ENCODE measurements at places on chromosomes 4 and X.

GRCh38 chr4:82282875-82283274 is 90.9 kb downstream of the HNRNPD start:
- no peak for DNase-seq

DNA sequence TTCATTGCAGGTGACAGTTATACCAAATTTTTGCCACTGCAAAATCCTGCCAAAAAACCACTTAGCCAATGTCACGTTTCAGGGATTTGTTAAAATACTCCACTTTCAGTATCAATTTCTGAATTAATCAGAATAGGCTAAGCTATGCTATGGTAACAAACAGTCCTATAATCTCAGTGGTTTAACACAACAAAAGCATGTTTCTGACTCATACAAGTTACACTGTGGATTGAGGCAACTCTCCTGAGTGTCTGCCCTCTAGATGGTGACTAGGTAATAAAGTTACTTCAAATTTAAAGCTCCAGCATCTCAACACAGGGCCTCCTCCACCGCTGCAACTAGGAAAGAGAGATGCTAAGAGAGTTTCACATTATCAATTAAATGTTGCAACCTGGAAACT is 23.0 kb upstream of the RADX start:
- DNase-seq = no peak

DNA sequence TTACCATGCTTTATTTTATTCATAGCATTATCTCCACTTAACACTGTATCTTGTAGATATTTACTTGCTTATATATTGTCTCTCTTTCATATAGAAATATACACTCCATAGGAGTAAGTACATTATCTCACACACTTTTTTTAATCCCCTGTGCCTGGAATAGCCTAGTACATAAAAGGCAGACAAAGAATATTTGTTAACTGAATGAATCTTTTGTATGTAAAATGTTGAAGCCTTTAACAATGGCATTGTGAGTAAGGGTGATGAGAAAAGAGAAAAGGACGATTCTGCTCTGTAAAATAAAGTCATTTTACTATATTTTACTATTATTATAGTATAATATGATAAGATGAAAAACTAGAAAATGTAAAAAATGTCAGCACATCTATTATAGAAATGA is 97.7 kb upstream of the PDHA2 start:
- no peak for DNase-seq

DNA sequence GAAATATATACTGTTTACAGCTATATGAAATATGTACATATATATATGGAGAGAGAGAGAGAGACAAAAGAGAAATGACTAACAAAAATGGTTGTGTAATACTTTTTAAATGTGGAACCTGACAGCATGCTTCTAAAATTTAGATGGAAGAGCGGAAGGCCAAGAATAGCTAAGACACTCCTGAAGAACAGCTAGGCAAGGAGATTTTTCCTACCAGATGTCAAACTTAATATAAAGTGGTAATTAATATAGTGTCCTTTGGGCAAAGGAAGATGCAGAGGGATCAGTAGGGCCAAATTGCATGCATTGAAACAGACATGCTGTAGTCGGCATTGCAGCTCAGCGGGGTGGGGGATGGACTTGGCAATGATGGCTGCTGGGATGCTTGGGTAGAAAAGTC is 45.2 kb downstream of the ADD1 start:
- no peak for DNase-seq

DNA sequence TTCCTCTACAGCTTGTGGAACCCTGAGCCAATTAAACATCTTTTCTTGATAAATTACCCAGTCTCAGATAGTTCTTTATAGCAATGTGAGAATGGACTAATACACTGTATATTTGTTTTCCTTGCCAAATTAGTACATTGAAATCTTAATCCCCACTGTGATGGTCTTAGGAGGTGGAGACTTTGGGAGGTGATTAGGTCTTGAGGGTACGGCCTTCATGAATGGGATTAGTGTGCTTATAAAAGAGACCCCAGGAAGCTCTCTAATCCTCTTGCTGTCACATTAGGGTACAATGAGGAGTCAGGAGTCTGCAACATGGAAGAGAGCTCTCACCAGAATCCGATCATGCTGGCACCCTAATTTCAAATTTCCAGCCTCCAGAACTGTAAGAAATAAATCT is 86.6 kb downstream of the TIGD2 start:
- DNase-seq = no peak

DNA sequence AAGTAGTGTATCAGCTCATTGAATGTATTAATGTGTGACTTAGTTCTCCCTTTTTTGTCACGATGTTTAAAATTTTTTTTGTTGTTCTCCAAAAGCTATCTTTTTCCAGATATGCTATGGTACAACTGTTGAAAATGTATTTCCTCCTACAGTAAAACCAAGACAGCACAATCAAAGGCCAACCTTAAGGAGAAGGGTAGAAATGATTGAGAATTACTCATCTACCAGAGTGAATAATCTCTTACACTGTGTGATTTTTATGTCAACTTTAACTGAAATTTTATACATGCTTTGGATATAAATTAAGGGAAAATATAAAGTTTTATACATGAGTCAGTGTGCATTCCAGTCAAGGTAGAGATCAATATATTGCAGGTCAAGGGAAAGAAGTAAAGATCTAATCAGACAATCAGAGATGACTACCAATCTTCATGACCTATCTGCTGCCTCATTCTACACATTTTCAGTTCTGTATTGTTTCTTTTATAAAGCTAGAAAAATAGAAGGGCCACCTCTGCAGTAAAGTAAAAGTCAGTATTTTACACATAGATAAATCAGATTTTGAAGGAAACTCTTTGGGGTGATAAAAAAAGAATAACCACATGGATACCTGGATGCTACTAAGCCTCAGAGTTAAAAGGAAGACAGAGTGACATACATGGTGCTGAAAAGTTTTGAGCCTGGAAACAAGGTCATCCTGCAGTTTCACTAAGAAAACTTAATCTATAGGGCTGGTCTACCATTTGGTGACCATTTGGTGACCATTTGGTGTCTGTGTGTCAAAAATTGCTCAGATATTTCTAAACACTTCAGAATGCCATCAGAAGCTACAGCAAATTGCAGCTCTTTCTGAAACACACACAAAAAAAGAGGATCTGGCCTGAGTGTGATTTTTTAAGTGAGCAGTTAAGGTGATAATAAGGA is 1.6 kb downstream of the FAM13A start:
- no peak for DNase-seq

- no peak for DNase-seq
Observed at GRCh38 chr4:89337681-89338080, 30.1 kb upstream of the GPRIN3 start.

DNA sequence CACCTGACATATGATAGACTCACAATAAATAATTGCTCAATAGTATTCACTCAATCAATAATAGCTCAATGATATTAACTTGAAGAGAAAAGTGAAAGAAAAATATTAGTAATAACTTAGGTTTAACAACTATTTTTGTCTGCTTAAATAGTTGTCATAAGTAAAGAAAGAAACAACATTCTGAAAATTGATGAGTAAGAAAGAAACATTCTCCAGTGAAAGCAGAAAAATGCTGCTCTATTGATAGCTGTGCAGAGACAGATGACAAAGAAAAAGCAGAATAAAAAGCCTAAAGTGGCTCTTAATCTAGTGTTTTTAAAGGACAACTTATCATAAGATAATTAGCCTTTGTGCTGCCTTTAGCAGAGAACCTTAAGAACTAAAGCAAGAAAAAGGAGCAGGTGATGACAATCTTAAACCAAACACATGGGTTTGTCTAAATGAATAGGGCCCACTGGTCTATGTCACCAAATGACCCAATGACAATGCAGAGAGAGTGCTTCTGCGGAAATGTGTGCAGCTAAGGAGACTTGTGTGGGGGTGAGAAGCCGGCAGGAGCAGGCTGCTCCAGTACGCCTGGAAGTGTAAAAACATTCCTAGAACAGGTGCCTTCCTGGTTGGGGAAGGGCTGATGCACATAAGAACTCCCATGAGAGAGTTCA is 13.2 kb downstream of the HS3ST1 start:
- DNase-seq = no peak

DNA sequence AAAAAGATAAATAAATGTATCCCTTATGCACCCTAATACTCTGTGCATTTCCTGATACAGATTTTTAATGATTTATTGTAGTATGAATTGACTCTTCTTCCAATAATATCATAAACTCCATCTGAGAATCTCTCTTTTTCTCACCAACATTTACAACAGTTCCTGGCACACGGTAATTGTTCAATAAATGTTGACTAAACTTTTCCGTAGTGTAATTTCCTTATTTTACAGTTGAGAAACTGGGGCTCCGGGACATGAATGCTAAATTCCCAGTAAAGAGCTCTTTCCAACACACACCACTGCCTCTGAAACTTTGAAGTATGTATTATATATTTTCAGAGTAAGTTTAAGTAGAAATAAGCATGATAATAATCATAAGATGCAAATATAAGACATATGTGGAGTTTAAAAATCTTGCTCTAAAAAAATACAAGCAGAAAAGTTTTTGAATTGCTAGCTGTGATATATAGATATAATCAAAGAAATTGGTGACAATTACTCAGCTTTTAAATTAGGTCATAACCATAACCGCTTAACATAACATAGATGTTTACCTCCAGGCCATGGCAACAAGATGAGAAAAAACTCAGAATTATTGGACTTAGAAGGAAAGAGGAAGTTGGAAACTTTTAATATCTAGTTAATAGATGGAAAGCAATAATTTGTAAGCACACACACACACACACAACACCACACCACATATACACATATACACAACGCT is 28.2 kb upstream of the ANTXR2 start:
- no peak for DNase-seq

GRCh38 chr4:71292228-71292627 is 46.6 kb upstream of the SLC4A4 start:
- DNase-seq = no peak

All from common myeloid progenitor, CD34-positive (primary cell).